Lower leg skin (tissue), 4 donors: ENCODE measurements at places on chromosomes 13 and 19.

DNA sequence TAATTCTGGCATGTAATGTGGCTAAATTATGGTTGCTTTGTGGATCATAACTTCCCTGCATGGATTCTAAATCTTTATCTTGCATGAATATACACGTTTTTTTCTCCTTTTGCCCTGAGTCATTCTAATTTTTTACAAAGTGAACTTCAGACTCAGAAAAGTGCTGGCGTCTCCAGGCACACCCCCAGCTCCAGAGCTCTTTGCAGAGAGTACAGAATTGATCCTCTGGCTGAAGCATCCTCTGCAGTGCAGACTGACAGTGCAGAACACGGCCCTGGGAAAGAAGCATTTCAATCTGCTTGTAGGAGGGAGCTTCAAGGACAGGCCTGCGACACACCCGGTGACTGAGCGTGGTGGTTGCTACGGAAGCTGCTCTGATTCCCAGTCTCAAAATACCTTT is 228.1 kb downstream of the FGF9 start:
- DNase-seq = no peak

DNA sequence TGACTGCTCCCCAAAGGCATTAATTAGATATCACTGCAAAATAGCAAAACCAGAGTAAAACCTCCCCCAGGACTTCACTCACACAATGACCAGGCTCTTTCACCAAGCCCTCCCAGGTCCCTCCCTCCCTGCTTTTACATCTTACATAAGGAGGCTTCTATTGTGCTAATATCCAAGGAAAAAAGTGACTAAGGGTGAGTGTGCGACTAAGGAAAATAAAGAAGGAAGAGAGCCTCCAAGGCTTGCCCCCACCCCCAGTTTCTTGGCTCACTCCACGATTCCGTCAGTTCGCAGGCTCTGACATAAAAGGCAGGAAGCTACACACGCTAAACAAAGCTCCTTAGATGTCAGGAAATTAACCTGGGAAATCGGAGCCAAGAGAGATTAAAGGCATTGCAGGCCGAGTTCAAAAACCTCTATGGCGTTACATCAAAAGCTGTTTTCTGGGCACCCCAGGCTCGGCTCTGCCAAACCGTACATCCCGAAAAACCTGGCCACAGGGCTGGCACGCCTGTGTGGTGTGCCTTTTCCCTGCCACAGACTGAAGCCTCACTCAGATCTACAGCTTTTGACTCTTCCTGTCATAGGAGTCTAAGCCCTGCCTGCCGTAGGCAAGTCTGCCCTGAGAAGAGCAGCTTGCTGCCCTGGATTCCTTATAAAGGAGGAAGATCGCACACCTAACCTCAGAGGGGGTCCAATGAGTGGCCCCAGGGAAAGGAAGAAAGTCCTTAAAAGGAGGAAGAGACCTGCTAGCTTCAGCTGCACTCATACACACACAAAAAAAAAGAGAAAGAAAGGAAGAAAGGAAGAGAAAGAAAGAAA is 67.0 kb upstream of the SERP2 start:
- DNase-seq = no peak

DNA sequence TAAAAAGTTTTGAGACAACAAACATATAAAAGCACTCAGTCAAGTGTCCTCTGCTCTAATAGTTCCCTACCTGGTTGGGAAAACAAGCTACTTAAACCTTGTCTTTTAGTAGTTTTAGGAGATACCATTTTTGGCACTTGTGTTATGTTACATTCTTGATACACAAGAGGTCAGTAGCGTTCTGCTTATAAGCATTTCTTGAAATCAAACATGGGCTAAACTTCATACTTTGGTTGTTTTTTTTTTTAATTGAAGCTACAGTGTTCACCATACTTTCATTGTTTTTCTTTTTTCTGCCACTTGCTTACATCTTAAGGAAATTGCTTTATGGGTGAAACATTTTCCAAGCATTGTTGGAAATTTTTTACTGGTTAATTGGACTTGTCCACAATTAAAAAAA is 12.9 kb downstream of the NHLRC3 start:
- no peak for DNase-seq

- DNase-seq = no peak
Measured at GRCh38 chr13:33561627-33562026, 256.3 kb upstream of the RFC3 start.

DNA sequence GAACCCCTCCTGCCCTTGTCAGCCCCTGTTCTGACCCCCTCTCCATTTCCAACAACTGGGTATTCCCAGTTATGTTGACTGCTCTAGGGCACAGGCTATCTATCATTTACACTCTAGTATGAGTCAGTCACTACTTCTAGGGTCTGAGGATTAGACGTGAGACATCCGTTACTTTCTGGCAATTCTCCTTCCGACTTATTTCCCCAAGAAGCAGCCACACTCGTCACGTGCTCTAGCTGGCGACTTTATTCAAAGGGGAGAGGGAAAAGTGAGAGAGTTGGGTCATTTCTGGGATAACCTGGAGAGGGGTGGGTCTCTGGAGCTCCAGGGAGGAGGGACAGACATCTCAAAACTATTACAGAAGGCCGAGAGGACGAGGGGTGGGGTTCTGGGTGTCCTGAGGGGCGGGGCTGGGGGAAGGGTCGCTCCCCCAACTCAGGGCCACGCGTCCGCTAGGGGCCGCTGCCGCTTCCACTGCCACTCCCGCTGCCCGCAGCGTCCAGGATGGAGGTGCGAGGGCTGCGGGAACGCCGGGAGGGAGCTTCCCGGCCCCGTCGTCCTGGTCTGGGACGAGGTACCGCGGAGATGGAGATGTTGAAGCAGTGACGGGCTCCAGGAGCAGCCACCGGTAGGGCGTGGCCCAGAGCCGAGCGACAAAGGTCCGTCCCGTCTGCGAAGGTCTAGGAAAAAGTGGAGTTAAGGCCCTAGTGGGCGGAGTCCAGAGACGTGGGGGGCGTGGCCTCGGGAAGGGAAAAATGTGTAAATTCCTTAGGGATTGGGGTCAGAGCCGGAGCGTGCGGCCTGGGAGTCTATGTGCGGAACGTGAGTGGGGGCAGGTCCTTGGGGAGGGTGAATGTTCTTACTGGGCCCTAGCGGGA is 8.9 kb downstream of the RTBDN start:
- no peak for DNase-seq

DNA sequence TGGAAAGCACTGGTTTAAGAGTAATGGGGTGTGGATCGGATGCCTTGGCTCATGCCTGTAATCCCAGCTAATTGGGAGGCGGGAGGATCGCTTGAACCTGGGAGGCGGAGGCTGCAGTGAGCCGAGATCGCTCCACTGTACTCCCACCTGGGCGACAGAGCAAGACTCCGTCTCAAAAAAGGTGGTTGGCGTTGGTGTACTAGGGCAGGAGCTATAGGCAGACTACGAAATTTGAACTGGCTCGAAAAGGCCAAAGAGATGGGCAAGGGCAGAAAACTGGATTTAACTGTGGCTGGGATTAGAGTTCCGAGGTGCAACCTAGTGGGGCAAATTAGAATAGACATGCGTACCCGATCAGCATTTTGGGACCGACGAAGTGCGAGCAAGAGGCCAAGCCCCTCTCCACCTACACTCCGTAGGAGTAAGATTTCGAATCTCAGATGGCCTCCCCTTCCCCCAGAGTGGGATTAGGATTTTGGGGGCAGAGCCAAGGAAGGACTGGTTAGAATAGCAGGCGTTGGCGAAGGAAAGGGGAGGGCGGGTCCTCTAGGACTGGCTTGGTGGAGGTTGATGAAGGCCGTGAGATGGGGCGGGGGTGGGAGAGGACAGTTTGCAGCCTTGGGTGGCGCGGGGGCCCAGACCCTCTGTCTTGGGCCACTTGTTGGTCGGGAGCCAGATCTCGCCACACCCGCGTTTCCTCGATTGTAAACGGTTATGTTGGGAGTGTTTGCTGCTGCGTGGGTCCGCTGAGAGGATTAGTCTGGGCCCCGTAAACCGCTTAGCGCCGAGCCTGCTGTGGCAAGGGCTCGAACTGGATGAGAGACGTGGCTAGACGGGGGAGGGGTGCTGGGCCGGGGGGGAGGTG is 2.0 kb upstream of the INAFM1 start:
- peak; percentile 93 for DNase-seq

DNA sequence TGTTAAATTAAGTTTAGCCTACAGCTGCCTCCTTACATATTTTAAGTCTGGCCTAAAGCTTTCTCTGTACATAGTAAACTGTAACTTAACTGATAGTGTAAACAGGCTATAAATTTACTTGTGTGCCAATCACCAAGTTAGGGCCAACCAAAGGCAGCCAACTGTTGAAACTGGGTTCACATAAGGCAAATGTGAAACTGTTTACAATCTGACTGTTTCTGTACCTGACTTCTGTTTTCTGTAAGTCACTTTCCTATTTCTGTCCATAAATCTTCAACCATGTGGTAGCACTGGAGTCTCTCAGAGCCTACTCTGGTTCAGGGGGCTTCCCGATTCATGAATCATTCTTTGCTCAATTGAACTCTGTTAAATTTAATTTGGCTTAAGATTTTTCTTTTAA is 103.1 kb downstream of the RAP2A start:
- DNase-seq = no peak
